Panc1 (cell line): ENCODE measurements at places on chromosomes 11 and 22. TPM values are rescaled to one million over a fixed set of nuclear protein-coding genes. Genes with fewer than 3 reads are reported as not detected.

Gene DBX1
- total RNA-seq, result not detected

Gene TRIM48
- not detected for total RNA-seq

Gene OR4A16
- total RNA-seq, result not detected

Gene UVRAG
- total RNA-seq, result 29.5 TPM

Gene NRGN
- total RNA-seq, result 5.7 TPM

Gene C11orf87
- total RNA-seq, result not detected

Gene OR4X2
- not detected for total RNA-seq
